ENCODE measurements at places on chromosomes 7 and 10.
A peak's percentile ranks its signal among the peaks of the same experiment; 100 is the strongest.

DNA sequence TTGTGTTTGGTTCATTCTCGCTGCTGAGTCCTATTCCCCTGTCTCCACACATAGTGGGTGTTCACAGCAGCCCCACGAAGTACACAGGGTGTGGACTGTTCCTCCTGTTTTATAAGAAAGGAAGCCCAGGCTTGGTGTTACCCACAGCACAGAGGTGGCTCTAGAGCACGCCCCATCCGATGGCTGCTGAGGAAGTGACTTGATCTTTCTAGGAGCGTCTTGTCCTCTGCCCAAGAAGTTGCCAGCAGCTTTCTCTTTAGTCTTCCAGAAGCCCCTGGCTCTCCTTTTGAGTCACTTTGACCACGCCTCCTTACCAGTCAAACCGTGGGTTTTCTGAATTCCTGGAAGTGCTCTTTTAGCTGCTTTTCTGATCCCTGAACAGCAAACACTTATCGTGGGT is 94.0 kb downstream of the GRK5 start:
- DNase-seq, result peak; percentile 76

DNA sequence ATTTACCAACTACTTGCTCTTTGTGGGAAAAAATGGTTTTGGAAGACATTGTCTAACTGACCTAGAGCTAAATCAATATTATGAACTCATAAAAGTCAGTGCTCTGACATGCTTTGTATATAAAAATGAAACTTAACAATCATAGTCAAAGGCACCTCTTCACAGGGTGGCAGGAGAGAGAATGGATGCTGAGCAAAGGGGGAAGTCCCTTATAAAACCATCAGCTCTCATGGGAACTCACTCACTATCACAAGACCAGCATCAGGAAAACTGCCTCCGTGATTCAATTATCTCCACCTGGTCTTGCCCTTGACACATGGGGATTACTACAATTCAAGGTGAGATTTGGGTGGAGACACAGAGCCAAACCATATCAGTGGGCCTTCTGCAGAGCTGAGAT is 417.6 kb upstream of the AUTS2 start:
- DNase-seq, result no peak

- no peak for DNase-seq
Observed at GRCh38 chr7:129394982-129395914, 39.0 kb upstream of the STRIP2 start.

GRCh38 chr7:106620676-106621075 is 40.3 kb downstream of the CCDC71L start:
- no peak for DNase-seq

GRCh38 chr10:102450124-102450373 is 1.3 kb downstream of the C10orf95 start:
- DNase-seq, result no peak

- peak; percentile 69 for DNase-seq
Observed at GRCh38 chr7:155644971-155645509, 579 bp downstream of the RBM33 start.

- DNase-seq, result peak; percentile 10
Observed at GRCh38 chr7:152871678-152872060, 112.1 kb downstream of the ACTR3B start.

DNA sequence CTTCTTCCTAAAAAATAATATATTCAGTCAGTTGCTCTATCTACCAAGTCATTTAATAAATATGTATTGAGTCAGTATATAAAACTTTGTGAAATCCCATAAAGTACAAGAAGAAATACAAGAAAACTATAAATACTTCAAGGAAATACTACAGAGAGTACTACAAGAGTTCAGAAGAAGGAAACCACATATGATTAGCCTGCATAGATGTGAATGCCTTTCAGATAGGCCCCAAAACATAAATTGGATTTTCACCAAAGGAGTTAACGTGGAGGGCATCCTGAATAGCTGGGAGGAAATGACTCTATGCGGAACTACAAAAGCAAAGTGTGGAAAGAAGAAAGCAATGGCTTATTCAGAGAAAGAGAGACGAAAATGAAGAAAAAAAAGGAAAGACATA is 120.1 kb downstream of the LRRN3 start:
- DNase-seq, result no peak

GRCh38 chr10:124251317-124252065 is 158.1 kb upstream of the CHST15 start:
- DNase-seq, result no peak

DNA sequence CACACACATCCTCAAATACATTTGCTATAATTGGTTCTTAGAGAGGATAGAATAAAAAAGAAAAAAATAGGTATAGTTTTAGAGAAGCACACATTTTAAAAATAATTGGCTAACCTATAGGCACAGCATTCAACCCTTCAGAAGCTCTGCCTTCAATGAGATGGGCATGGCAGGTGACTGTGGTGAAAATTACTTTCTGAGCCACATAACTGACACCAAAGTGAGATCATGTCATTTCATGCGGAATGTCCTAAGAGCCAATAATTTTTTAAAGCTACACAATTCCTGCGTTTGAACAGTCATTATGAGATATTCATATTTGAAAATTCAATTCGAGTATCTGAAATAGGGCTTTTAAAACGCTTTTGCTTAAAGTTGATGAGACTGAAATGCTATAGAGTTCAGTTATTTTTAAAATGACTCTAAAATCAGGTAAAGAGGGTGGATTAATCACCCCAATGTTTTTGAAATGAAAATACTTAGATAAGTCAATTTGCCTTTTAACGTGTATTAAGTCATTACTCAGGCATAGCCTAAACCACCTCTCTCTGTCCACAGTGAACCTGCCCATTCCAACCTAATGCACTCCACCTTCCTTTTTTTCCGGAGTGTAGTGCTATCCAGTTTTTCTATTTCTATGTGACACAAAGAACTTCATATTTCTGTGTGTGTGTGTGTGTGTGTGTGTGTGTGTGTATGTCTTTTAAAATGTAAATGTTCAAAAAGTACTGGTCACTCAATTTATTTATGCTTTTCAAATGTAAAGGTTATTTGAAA is 6.1 kb downstream of the RELN start:
- no peak for DNase-seq

DNA sequence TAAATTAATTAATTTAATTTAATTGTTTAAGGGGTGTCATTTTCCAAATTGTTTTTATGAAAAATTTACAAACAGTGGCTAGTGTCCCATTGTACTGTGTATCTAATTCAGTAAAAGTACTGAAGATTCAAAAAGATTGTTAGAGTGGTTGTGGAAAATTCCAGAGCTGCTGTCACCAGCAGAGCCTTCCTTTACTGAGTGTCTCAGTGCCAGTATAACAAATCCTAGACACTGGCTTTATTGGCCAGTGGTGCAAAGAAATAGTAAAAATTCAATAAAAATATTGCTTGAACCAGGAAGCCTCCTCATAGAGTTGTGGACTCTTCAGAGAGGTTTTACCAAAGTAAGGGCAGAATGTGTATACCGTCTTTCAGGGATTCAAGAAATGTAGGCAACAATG is 23.1 kb upstream of the HERPUD2 start:
- no peak for DNase-seq

DNA sequence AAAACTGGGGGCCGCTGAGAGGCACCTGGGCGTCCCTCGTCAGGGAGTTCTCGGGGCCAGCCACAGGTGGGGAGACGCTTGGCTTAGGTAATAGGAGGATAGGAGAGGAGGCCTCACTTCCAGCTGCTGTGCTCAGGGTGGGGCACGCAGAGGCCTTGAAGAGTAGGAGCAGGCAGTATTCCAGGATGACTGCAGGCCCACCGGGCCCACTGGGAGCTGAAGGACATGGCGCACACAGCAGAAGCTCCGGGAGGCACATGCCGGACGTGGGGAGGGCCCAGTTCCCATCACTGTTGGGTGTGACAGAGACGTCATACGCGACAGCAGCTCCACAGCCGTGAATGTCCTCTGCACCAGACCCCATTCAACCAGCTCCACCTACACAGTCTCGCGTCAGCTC is 22.0 kb upstream of the PDGFA start:
- no peak for DNase-seq

GRCh38 chr10:102413053-102413705 is 5.4 kb downstream of the PSD start:
- peak; percentile 71 for DNase-seq

DNA sequence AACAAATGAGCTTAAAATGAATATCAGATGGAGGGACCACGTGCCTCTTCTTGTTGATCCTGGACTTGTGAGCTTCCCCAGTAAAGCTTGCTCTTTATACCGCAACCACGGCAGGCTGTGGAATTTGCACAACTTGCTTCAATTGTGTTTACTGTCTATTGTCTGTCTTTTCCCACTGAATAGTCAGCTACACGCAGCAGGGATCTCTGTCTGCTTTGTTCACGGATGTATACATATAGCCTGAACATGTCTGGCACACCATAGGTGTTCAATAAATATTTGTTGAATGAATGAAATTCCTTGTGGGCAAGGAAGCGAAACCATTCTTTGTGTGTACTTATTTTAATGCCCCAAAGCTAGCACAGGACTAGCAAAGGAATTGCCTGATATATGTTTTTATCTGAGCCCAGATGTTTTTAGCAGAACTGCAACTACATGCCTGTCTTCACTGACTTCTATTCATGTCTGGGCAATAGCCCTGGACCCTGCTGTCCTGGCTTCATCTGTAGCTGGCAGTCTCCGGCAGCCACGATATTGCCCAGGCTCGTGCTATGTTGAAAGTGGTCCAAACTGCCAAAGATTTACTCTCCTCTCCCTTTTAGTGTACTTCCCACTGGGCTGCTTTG is 29.9 kb upstream of the IFRD1 start:
- DNase-seq, result no peak

GRCh38 chr10:22325272-22326144 is 4.6 kb downstream of the BMI1 start:
- DNase-seq, result peak; percentile 80

DNA sequence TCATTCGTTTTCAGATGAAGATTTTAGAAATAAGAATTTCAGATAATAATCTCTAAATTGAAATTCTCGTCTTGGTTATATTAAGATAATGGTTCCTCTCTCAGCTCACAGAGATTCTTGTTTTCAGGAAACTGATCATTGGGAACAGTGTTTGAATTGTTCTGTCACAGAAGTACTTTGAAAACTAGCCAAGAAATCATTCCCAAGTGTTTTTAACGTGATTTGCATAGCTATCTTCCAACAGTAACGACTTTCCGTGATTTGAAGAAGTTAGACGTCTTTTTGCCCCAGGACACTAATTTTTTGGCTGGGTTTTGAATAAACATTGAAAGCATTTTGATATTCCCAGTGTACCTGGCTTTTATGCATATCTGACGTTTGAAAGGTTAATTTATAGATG is 116.0 kb downstream of the CDCA7L start:
- no peak for DNase-seq

- peak; percentile 42 for DNase-seq
Observed at GRCh38 chr7:151452680-151453325, 12.9 kb upstream of the CRYGN start.

- no peak for DNase-seq
Observed at GRCh38 chr10:34121781-34122622, 693.1 kb downstream of the PARD3 start.

GRCh38 chr10:133335246-133336117 is 1.2 kb downstream of the CALY start:
- peak; percentile 87 for DNase-seq

GRCh38 chr10:68955355-68955831 is 577 bp upstream of the DDX21 start:
- peak; percentile 64 for DNase-seq

DNA sequence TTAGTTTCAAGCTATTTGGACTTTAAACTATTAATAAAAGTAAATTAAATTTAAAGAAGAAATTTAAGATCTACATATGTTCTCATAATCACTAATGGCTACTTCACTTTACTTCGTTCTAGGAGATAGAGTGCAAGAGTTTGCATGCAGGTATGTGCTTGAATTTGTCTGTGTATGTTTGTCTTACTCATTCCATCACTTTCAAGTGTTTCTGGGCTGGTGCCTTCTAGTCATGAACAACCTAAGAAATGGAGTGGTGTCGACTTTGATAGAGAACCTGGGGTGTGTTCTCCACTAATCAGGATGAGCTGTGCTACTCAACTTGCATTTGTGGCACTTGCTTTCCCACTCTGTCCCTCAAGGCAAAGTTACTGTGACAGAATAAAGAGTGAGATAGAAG is 169.9 kb downstream of the KCND2 start:
- no peak for DNase-seq

- peak; percentile 96 for DNase-seq
Observed at GRCh38 chr7:45917658-45918057, 3.4 kb downstream of the IGFBP3 start.

GRCh38 chr7:152351168-152351567 is 84.6 kb downstream of the KMT2C start:
- no peak for DNase-seq

- peak; percentile 67 for DNase-seq
Observed at GRCh38 chr7:28955718-28956607, 2.2 kb downstream of the TRIL start.

DNA sequence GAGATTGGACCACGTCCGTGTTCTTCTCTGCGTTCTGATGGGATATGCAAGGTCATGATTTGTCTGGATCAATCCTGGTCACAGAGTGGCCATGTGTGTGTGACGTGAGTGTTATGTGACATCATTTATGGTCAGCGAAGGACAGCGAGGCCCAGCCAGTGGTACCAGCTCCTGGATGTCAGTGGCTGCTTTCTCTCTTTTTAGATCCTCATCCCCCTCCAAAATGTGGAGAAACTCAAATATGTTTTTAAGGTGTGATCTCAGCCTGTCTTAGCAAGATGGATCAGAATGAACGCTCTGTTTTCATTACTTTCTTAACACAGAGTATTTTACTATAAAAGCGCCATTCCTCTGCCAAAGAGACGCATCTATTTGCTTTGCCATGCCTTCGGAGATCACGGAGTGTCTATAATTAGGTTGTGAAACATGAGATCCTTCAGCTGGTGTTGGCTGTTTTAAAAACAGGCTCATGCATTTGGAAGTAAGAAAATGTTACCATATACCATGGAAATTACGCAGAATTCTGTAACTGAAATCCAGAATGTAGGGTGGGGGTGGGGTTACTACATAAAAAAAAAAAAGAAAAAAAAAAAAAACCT is 245.5 kb upstream of the TCERG1L start:
- DNase-seq, result no peak

DNA sequence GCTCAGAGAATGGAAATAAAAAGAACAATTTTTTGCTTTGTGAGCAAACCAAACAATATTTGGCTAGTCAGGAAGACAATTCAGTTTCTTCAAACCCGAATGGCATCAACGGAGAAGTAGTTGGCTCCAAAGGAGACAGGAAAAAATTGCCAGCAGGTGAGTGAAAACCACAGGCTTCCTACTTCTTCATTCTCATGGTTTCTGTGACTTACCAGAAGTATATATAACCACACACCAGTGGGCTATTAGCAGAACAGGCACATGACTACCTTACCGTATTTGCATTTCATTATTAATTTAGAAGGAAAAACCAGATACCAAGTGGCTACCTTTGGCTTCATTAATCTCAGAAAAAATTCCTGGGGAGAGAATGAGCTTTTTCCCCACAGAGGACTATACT is 8.8 kb downstream of the TDRD1 start:
- no peak for DNase-seq

Data from activated CD8-positive, alpha-beta memory T cell treated with anti-CD3 and anti-CD28 coated beads, Interleukin-2, amount 50 U/mL, for 48 hours (primary cell).